ENCODE measurements at places on chromosomes 2 and 18.
A peak's percentile ranks its signal among the peaks of the same experiment; 100 is the strongest.

DNA sequence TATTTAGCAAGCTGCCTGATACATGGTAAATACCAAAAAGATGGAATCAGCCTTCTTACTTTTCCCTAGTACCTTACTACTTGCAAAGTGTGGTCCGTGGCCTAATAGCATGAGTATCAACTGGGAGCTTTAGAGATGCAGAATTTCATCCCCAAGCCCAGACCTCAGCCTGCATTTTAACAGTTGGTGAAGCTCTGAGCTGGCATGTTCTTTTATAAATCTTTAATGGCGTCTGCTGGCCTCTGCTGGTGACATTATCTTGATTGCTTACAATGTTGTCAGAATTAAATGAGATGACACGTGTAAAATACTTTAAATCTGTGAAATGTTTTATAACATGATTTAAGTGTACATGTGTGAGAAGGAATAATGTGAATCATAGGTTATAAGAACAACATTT, 115.1 kb upstream of the NOSTRIN start:
- DNase-seq = no peak

DNA sequence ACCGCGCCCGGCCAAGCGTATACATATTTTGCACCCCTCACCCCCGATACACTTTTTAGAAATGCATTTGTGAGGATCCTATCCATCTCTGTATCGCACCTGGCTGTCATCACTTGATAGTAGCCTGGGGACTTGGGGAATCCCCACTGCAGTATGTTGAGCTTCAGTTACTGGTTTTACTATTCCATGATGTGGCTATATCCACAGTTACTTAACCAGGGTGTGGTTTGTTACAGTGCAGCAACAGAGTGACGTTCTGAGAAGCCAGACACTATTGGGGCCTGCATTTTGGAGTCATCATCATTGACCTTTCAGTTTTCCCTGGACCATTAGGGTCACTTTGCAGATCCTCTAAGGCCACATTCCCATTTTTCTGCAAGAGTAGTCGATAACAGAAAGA, 212.7 kb downstream of the AGAP1 start:
- DNase-seq = no peak

DNA sequence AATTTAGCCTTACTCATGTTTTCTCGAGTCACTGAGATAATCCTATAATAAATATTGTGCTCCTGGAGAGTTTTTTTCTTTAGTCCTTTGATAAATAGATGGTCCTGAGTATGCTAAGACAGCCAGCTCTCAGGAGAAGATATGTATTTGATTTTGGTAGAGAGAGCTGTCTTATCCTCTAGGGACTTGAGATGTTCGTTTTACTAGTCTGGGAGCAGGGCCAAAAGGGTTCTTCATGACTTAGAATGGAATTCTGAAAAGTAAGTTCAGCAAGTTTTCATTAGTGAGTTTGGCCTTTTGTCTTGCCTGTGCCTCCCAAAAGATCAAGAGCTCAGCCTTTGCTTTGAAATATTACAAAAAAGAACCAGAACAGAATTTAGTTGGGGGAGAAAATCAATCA, 246.7 kb downstream of the BABAM2 start:
- DNase-seq = no peak

DNA sequence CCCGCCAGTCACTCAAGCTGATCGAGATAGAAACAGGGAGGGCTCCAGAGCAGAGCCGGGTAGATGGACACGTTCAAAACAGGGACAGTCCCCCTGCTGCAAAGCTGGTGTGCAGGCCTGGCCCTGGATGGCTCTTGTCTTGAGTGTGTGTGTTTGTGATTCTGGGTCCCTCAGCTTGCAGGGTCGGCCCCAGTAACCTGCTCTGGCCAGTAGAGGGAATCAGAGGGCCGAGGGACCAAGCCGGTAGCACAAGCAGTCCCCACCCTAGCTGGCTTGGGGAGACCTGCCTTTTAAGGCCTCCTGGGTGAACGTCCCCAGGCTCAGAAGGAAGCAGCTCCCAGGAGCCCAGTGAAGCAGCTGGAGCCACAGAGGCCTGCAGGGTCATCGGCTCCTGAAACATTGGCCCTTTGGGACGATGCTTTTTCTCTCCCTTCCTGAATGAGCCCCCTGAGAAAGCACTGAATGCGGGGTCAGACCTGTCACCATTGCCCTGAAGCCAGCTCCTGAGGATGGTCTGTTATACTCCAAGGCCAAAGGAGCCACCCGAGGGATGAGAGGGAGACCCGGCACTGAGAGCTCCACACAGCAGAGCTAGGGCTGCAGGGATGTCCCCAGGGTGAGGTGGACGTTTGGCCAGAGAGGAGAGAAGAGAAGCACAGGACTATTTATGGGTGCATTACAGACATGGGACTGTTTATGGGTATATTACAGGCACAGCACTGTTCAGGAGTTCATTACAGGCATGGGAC, 15.4 kb upstream of the MLPH start:
- DNase-seq = no peak

GRCh38 chr2:174778085-174778981, 14.1 kb upstream of the CHRNA1 start:
- peak; percentile 63 for DNase-seq

DNA sequence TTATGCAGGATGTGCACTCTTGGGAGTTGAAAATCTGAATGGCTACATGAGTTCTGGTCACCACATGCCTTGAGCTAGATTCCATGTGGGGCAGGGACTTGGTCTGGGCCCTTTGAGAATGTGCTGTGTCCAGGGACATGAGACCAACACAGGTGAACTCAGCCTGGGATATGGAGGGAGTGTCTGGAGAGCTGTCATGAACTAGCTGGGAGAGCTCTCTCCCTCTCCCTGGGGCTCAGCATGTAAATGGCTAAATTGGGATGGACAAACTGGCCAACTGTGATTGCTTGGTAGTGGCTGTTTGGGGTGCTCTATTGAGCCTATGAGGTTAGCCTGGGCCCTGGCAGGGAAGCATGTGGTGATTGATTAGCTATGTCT, 105.1 kb upstream of the HS6ST1 start:
- no peak for DNase-seq

DNA sequence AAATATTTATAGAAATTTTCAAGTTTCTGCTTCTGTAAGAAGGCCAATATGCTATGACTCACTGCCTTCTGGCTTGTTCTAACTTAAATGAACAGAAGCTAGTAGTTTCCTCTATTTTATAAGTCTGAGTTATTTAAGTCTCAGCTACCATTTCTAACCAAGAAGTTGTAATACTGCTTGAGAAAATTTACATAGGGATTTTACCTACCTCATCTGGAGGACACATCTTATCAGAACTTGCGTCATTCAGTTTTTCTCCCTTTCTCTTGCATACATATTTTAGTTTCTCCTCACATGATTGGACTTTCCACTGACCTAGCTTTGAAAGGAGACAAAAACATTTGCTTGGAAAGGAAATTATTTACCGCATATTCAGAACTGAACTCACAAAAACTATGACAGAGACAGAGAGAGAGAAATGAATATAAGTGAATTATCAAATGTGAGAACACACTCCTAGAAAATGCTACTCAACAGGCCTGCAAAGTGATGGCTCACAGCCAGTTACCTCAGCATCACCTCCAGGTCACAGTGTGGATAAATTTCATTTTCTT, 81.1 kb upstream of the CD302 start:
- DNase-seq = no peak

- no peak for DNase-seq
Observed at GRCh38 chr2:26072925-26073768, 39.3 kb downstream of the RAB10 start.

DNA sequence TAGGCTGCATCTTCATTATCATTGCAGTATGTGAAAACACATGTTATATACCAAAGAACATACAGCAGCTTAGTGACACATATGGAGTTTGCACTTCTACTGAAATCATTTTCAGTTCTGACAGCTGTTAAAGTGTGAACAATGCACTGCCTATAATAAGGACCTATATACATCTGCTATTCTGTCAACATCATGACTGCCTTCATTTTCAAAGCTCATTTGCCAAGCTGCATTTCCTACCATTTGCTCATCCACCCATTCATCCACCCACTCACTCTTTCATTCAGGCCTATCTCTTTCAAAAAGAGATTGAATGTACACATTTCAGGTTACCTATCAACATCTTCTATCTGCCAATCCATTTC, 81.7 kb upstream of the STK17B start:
- DNase-seq = no peak

DNA sequence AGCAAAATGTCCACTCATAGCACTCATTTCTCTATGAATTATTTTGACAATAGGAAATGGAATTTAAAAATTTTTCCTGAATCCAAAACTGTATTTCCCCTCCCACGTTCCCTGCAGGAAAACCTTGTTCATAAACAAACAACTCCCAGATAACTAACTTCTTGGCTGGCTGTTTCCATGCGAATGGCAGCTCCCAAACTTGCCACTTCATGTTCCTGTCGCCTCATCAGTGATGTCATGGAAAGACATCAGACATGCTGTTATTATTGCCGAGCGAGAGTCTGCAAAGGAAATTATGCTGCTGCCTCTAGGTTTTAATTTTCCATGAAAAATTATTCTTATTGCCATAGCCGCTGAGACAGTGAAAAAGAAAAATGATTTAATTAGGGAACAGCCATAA, 117.0 kb upstream of the RIOK3 start:
- DNase-seq = no peak

- DNase-seq = no peak
Observed at GRCh38 chr2:35787302-35788031, 568.1 kb upstream of the CRIM1 start.

DNA sequence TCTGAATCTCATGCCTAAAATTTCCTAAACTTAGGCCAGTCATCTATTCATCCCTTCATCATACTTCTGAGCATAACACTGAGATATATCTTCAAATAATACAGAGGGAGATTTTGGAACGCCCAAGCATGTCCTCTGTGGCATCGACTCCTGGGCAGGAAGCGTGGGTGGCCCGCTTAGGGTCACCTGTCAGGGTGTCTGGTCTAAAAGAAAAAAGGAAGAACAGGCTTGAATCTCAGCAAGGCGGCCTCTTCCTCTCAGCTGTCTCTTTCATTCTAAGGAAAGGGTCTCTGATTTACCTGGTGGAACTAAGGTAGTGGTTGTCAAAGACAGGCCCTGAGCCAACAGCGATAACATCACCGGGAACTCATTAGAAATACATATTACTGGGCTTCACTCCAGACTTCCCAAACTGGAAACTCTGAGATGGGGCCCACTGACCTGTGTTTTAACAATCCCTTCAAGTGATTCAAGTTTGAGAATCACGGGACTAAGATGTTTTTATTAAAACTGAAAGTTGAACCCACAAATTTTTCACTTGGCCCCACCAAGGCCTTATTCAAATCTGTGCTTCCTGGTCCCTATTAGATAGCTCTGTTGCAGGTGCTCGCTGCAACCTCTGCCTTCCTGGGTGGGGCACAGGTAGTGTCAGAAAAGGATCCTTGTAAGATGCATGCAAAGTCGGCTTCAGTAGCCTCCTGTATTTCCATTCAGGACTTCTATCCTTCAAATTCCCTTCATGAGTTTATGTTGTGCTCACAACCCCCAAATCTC, 162.3 kb upstream of the CCDC68 start:
- DNase-seq = no peak

GRCh38 chr2:148459377-148459778, 185.2 kb upstream of the EPC2 start:
- DNase-seq = no peak

- no peak for DNase-seq
Observed at GRCh38 chr18:58224425-58224750, 180.4 kb downstream of the NEDD4L start.

DNA sequence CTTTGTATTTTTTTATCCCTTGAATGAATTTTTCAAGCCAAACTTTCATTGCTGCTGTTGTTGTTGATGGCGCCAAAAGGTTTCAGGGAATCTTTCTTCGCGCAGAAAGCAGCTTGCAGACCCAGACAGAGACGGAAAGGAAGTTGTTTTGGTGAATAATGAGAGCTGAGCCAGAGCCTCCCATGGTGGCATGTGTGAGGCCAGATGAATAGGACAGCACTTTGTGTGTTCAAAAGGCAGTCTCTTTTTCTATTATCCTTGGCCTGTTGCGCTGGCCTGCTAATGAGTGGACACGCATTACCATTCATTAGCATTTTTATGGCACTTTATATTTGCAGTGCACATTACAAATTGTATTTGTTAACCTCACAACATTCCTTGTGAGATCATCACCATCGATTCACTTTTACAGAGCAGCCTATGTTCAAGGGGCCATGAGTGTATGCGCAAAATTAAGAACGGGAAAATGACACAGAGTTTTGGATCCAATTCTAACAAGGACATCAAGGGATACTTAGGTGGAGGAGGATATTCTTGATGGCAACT, 754.7 kb downstream of the BCL11A start:
- no peak for DNase-seq

DNA sequence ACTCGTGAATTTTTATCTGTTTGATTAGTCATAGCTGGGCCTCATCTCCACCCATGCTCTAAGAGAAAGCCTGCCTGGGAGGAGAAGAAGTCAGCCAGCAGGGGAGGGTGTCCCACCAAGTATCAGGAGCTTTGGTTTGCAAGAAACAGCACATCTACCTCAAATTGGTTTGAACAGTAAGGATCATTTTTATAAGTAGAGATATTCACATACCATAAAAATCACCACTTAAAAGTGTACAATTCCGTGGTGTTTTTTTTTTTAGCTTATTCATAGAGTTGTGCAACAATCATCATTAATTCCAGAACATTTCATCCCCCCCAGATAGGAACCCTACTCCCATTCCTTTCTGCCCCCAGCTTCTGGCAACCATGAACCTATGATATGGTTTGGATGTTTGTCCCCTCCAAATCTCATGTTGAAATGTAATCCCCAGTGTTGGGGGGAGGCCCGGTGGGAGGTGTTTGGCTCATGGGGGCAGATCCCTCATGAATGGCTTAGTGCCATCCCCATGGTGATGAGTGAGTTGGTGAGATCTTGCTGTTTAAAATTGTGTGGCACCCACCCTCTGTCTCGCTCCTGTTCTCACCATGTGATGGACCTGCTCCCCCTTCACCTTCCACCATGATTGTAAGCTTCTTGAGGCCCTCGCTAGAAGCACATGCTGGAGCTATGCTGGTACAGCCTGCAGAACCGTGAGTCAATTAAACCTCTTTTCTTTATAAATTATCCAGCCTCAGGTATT, 36.2 kb upstream of the HS6ST1 start:
- DNase-seq = no peak

DNA sequence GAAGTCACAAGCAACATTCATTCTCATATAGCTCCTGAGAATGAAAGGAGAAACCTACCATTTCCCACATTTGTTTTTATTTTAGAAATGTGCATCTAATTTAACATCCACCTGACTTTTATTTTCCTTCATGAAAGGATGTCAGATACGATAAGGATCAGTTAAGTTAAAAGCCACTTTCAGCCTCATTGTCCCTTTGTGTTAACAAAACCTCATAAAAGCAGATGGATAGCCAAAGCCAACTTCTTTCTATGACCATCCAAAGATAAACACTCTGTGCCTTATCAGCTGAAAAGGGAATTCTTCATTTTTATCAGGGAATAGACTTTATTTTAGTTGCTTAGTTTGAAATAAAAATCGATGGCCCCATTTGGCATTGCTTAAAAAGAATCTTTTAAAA, 25.7 kb upstream of the RIT2 start:
- DNase-seq = no peak

- DNase-seq = no peak
Observed at GRCh38 chr18:13291745-13292447, 73.3 kb downstream of the LDLRAD4 start.

GRCh38 chr2:127887082-127887775, 1.5 kb upstream of the AMMECR1L start:
- no peak for DNase-seq

- DNase-seq = peak; percentile 19
Observed at GRCh38 chr2:24972315-24972961, 683 bp upstream of the DNAJC27 start.

- DNase-seq = peak; percentile 77
Observed at GRCh38 chr2:136116151-136116812, 1.7 kb downstream of the CXCR4 start.

All from T-helper 9 cell (primary cell).